ENCODE measurements at places on chromosomes 5 and 9. TPM values are rescaled to one million over a fixed set of nuclear protein-coding genes. Genes with fewer than 3 reads are reported as not detected.

DNA sequence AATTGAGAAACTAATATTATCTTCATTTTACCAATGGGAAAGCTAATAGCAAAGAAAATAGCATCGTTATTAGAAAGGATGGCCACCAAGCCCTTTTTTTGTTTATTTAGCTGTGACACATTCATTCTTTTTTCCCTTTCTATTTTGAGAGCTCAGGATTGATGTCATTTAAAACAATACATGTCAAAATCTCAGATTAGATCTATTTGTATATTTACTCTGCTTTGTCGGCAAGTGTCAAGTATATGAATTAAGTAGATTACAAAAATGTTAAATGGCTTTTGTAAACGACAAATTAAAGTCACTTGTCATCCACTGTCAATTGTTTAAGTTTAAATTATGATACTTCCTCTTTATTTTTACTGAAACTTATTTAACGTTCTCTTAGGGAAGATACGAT, 118.9 kb downstream of the PAM start:
- DNase-seq = no peak

DNA sequence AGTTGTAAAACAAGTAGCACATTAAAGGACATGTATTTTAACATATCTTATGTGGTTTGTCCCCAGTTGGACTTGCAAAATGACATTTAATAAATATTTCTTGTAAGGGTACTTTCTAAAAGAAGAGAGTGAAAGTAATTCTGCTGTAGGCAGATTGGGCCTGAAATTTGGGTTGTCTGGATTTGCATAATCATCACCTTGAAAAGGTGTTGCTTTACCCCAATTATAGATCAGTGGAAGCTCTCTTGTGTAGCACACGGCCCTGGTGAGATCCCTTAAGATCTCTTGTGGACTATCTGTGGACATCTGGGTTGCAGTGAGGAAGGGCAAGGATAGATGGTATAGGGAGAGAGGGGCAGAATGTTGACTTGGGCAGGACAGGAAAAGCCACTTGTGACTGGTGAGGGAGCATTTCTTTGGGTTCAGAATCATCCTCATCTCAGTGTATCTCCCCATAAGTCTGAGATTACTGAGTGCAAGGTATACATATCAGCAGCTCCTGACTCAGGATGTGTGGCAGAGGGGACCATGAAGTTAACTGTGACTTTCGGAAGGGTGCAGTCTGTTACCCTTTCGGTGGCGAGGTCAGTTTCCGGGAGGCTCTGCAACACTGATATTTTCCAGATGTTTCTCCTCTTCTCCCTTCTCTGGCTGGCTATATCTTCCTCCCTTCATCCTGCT, 2.0 kb upstream of the TNFAIP8 start:
- no peak for DNase-seq

The TEK gene
- 0.16 TPM for total RNA-seq

- DNase-seq = no peak
These were observed 2.7 kb downstream of the SYNPO start for GRCh38 chr5:150642991-150643710.

DNA sequence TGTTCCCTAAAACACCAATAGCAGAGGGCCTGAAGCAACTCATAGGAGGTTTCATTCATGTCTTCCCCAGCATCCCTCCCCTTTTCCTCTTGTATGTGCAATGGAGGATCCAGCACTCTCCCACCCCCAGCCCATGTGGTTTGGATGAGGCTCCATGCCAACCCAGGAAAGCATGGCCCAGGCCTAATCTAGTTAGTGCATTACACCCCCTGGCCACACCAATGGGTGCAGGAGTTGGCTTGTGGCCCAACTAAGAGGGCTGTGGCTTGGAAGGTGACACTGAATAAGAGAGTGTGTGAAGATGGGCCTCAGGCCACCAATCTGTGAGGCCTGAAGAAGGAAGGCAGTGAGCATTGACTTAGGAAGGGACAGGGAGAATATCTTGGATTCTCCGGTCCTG, 70.8 kb upstream of the SMIM23 start:
- no peak for DNase-seq

The ELOVL7 gene
- 11.6 TPM for total RNA-seq

DNA sequence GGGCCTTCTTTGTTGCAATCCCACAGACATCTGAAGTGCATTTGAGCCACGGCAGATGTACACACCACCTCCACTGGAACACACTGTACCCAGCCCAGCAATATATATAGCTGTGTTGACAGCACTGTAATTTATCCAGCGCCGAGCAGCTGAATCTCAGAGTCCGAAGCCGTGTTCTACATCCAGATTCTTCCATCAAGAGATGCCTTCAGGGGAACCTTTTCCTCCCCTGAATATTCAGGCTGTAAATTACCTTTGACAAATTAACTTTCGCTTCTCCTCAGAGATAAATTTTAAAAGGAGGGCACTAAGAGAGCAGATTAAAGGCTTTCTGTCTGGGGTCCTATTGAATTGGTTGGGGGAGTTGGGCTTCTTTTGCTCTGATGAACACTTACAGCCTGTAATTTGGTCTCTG, 76.4 kb downstream of the ROR2 start:
- DNase-seq = no peak

- no peak for DNase-seq
These were observed 2.3 kb downstream of the GRIN1 start for GRCh38 chr9:137141050-137141810.

- no peak for DNase-seq
These were observed 207.2 kb upstream of the DAB2 start for GRCh38 chr5:39631958-39632357.

The HMCN2 gene
- not detected for total RNA-seq

The CSF2 gene
- 0.29 TPM for total RNA-seq

DNA sequence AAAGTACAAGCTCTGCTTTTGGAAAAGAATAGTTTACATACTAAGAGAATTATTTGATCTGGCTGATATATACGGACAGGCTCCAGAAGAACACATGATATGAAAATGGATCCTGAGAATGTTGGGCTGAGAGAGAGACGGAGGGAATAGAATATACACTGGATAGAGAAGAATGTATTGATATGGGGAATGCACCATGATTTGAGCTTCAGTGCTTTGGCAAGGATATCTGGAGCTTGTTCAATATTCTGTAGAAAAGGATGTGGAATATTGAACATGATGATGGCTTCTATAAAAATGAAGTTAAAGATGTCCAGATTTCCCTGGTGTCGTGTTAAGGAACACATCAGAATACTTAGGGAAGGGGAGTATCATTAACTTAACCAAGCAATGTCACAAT, 280.5 kb upstream of the VLDLR start:
- no peak for DNase-seq

DNA sequence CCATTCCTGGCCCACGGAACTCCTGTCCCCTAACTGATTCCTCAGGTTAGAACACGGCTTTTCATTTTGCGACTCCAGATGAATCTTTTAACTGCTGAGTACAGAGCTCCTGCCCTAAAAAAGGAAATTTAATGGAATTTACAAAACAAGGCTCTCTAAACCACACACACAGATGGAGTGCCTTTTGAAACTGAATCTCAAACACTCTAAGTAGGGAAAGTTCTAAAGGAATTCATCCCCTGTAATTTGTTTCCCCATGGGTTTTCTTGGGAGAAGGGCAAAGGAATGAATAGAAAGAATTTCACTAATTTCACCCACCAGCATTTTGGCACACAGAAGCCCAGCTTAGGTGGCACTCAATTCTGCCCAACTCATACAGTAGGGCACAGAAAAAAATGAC, 106.5 kb downstream of the THBS4 start:
- DNase-seq = no peak

The GMCL2 gene
- total RNA-seq = not detected

The PLAC8L1 gene
- 0.27 TPM for total RNA-seq

The DCTN4 gene
- total RNA-seq = 57.0 TPM

GRCh38 chr9:80028501-80028900, 456.7 kb downstream of the TLE4 start:
- DNase-seq = no peak

The PDGFRB gene
- total RNA-seq = 0.51 TPM

The ZDHHC11B gene
- not detected for total RNA-seq

GRCh38 chr5:71693828-71694427, 25.1 kb upstream of the CARTPT start:
- no peak for DNase-seq

DNA sequence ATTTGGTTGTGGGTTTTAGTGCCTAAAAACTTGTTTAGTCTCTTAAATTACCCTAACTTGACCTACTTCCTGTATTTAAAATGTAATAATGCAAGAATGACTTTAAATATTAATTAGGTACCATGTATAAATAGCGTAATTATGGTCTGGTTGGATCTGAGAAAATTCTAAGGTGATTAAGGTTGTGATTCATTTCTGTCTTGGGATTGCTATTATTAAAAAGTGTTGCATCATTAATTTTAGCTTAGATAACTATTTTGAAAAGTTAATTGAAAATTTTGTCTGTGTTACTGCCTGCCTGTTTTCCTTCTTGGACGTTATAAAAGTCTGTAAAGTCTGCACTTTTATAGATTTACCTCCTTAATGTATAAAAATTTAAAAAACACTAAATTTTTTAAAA, 11.8 kb downstream of the LRRC70 start:
- no peak for DNase-seq

The UGT3A2 gene
- total RNA-seq = not detected

- no peak for DNase-seq
These were observed 11.6 kb upstream of the CETN3 start for GRCh38 chr5:90421136-90421535.

DNA sequence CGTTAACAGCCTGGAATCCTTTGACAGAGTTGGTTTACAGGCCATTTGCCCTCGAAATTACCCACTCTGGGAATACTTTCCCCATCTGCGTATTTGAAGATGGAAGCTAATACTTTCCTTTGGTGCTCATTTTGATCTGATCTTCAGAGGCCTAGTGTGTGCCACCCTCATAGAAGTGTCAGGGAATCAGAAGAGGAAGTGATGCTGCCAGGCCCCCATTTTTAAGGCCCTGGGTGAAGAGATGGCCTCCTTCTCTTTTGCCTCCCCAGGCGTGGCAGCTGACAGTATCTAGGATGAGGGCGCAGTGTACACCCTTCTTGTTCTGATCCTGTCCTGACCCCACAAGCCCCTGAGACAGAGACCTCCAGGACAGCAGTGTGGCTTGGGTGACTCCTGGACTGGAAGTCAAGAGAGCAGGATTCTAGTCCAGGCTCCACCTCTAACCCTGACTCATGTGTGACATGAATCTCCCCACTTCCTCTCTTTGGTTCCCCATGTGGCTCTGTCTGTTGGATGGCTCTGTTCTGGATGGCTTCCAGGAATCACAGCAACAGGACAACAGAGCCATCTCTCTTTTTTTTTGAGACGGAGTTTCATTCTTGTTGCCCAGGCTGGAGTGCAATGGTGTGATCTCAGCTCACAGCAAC, 27.8 kb downstream of the CSF1R start:
- peak; percentile 66 for DNase-seq

The AGXT2 gene
- total RNA-seq = not detected

The CERCAM gene
- 24.0 TPM for total RNA-seq

DNA sequence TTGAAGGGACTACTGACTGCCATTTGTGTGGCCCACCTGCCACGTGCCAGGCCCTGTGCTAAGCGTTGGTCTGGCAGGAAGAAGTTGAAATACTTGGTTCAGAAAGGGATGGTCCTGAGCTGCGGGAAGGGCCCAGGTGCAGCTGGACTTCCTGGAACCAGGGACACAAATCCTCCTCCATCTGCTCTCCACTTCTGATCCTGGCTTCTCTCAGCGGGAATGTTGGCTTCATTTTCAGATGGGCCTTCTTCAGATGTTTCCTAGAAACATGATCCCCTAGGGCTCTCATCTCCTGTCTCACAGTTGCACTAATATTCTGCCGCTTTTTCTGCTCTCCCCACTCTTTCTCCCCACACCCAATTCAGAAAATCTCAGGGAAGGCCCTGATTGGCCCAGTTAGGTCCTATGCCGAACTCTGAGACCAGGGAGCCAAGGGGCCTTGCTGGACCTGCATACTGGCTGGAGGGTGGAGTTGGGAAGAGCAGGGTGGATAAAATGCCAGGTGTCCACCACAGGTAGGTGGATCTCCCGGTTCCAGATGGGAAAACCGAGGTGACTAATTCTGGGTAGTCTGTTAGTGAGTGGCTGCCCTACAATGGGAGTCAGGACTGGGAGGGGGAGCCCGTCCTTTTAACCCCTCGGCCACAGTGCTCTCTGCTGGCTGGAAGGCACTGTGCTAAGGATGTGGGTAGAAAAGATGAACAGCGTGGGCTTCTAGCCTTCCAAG, 19.4 kb downstream of the PSAT1 start:
- no peak for DNase-seq

DNA sequence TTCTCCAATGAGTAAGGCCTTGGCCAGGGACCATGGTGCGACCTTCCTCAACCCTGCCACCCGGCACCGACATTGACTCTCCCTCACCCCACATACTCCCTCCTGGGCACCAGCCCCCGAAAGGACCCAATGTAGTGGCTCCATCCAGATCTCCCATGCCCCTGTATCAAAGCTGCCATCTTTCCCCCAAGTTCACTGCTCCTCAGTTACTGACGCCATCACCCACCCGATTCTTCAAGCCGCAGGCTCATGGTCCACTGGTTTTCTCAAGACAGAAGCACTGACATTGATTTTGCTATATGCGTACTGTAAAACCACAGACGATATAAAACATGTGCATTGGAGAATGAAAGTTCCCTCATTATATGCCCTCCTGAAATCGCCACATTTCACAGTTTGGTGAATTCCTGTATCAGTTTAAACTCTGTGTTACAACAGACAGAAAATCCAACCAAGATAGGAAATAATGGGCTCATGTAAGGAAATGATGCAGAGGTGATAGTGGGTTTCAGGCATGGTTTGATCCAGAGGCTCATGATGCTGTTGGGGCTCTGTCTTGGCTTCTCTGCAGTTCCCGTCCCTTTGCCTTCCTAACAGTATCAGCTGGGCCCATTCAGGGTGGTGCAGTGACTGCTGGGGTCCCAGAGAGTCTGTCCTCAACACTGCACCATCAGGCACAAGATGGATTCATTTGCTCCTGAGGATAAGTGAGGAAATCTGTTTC, 207.3 kb upstream of the IER5L start:
- no peak for DNase-seq

DNA sequence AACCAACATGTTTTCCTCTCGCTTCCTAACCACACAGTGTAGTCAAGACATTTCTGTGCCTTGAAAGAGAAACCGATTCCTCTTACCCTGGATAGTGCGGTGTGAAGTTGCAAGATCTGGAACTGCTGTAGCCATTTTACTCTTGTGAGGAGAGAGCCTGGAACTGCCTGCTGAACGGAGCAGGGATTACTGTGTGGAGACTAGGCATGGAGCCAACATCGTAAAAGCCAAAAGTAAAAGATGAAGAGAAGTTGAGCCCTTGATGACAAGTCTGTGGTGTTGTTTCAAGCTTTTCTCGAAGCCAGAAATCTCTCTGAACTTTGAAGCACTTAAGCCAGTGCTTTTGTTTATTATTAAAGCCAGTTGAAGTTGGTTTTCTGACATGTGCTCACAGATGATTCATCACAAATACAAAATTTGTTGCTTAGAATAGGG, 110.1 kb upstream of the GRIN3A start:
- DNase-seq = peak; percentile 39

The ANKRD33B gene
- 1.7 TPM for total RNA-seq

GRCh38 chr5:61498121-61498520, 166.1 kb downstream of the ZSWIM6 start:
- DNase-seq = no peak

GRCh38 chr9:95640336-95640735, 123.6 kb upstream of the PTCH1 start:
- no peak for DNase-seq
